ENCODE measurements at places on chromosomes 3 and 15.

DNA sequence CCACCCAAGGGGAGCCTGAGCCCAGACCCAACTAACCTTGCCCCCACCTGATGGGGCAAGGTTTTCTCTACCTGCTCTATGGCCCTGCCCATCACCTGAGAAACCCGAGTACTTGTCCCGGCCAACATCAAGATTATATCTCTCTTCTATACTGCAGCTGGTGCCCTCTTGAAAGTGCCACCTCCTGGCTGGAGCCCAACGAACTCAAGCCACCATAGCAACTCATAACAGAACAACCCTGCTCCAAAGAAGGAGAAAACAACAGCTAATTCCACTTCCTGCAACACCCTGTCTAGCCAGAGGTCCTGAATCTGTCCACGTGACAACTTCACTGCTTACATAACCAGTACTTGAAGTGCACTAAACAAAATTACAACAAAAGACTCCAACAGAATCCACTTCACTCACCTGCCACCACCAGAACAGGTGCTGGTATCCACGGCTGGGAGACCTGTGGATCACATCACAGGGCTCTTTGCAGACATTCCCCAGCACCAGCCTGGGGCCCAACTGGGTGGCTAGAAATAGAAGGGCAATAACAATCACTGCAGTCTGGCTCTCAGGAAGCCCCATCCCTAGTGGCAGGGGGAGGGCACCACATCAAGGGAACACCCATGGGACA is 49.2 kb downstream of the PIERCE2 start:
- DNase-seq, result no peak

DNA sequence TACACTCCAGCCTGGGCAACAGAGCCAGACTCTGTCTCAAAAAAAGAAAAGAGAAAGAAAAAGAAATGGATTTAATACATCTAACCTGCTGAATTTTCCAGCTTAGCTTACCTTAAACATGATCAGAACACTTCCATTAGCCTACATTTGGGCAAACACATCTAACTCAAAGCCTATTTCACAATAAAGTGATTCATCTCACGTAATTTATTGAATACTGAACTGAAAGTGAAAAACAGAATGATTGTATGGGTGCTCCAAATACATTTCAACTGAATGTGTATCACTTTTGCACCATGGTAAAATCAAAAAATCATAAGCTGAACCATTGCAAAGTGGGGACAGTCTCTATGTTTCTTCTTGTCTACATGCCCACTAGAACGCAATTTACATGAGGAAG is 9.0 kb downstream of the PIK3R4 start:
- no peak for DNase-seq

GRCh38 chr3:141933421-141934300 is 57.2 kb downstream of the ATP1B3 start:
- DNase-seq, result no peak

- no peak for DNase-seq
These were observed 14.3 kb downstream of the TPM1 start for GRCh38 chr15:63056829-63057228.

GRCh38 chr3:21477541-21478288 is 273.3 kb downstream of the ZNF385D start:
- no peak for DNase-seq

- DNase-seq, result no peak
These were observed 1.1 kb downstream of the SPATA12 start for GRCh38 chr3:57061556-57061955.

- DNase-seq, result no peak
These were observed 7.0 kb upstream of the ACTC1 start for GRCh38 chr15:34802371-34802770.

DNA sequence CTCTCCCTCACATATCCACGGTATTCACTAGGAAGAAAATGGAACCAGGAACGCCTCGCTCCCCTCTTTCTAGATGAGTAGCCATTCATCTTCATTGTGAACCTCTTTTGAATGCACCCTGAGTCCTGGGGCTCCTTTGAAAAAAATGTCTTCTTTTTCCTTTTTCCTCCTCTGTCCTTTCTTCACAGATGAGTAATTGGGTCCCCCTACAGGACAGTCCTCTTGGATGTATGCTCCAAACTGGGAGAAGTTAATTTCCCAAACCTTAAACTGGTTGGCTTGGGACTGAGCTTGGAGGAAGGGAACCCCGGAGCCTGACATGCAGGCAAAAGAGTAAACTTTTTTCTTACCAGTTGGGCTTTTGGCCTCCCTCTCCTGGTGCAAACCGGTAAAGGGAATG is 108.8 kb downstream of the DPH6 start:
- peak; percentile 16 for DNase-seq

GRCh38 chr3:64935971-64936370 is 248.2 kb upstream of the ADAMTS9 start:
- no peak for DNase-seq

GRCh38 chr3:99934975-99935797 is 117.5 kb downstream of the CMSS1 start:
- no peak for DNase-seq

GRCh38 chr3:193794002-193794881 is 201.2 kb downstream of the OPA1 start:
- no peak for DNase-seq

DNA sequence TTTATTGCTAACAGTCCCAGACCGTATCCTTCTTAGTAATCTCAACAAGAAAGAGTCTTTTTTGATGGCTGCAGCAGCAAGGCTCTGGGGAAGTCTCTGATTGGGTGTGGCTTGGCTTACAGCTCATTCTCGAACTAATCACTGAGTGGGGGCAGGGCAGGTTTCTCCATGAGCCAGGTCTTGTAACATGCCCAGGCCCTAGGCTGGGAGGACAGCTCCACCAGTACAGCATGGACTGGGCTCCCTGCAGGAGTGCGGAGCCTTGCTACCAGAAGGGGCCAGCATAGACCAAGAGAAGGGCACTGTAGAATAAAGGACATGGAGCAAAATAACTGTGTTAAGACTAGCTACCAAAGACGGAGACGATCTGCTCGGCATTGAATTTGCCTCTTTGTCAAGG is 7.2 kb downstream of the CD276 start:
- DNase-seq, result peak; percentile 51

GRCh38 chr3:142858043-142858442 is 30.8 kb downstream of the PCOLCE2 start:
- no peak for DNase-seq

DNA sequence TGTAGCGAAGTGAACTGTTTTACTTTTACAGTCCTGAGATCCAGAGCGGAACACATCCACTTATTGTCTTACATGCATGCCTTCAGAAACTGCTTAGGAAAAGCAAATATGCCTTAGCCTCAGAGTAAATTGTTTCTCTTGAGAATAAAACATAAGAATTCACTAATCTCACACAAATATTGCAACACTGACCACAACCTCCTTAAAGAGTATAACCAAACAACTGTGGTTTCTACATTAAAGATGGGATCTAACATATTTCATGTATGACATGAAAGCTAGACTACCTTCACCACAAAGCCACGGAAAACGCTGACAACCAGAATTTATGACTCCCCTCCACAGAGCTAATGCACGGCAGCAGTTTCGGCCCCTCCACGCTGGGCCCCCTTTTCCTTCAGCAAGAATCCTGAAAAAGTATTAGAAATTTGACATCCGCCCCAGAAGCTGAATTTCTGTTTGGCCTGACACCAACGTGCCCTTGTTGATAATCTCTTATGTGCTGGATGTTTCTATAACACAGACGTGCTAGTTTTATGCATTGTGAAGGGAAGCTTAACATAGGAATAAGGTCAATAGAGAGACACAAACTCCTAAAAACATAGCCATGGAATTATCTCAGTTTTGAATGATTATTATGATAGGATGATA is 84.6 kb downstream of the GREM1 start:
- peak; percentile 77 for DNase-seq

- no peak for DNase-seq
These were observed 9.1 kb downstream of the LIPC start for GRCh38 chr15:58440922-58441321.

DNA sequence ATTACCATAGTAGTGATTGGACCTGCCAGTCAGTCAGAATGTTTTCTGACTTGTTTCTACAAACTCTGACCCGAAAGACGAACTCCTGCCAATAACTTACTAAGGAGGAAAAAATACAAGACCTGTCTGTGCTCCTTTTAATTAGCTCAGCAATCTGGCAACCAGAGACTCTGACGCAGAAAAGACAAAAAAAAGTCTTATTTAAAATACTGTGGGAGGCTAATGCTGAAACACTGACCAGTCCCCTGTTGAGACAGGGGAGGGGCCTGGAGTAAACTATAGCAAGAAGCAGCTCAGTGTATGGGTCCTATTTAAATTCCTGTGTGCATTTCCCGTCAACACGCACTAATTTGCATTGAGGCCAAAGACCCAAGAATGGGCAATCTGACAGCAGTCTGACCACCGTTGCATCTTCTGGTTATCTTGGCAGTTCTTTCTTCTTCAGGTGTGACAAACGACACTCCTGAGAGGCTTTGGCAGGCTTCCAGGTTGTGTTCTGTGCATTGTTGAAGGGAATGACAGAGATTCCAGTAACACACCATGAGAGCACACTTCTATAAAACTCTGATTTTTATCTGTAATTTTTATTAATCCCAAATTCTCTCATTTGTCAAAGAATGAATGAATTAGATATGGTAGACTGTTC is 1114.3 kb downstream of the IGSF11 start:
- no peak for DNase-seq

GRCh38 chr3:186361246-186361761 is 730 bp downstream of the DGKG start:
- DNase-seq, result no peak

DNA sequence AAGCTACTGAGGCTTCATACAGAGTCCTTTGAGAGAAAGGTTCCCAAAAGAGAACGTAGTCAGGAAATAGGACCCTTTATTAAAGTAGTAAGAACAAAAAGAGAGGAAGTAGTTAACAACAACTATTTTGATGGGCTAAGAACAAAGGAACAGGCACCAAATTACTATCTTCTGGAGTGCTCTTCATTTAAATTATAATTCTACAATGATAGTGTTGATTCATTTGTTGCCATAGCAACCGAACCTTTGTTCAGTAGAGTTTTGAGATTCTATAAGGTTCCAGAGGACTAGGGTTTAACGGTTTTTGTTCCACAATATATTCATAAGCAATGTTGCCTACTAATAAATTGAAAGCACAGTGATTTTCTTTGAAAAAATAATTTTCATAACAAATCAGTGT is 78.8 kb downstream of the CMSS1 start:
- DNase-seq, result no peak
